ENCODE measurements at places on chromosomes 12 and 14.

GRCh38 chr14:99124482-99125105, 147.4 kb downstream of the BCL11B start:
- DNase-seq: no peak

DNA sequence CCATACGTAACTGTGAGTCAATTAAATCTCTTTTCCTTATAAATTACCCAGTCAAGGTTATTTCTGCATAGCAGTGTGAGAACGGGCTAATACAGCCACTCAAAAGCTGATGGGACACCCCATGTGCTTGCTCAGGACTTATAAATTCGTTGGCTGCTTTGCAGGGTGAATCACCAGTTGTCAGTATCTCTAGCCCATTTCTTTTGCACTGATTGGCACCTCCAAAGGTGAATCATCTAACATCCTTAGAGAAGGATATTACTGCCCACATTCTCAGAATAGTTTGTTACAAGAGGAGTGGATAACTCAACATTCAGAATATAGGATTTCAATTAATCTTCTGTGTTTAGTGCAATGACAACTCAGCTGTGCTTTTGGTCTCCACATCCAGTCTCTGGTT, 601.5 kb downstream of the KCNH5 start:
- no peak for DNase-seq

- DNase-seq: no peak
Measured at GRCh38 chr12:96212456-96213375, 18.5 kb downstream of the ELK3 start.

GRCh38 chr12:109192358-109192757, 76.0 kb downstream of the ACACB start:
- DNase-seq: no peak

DNA sequence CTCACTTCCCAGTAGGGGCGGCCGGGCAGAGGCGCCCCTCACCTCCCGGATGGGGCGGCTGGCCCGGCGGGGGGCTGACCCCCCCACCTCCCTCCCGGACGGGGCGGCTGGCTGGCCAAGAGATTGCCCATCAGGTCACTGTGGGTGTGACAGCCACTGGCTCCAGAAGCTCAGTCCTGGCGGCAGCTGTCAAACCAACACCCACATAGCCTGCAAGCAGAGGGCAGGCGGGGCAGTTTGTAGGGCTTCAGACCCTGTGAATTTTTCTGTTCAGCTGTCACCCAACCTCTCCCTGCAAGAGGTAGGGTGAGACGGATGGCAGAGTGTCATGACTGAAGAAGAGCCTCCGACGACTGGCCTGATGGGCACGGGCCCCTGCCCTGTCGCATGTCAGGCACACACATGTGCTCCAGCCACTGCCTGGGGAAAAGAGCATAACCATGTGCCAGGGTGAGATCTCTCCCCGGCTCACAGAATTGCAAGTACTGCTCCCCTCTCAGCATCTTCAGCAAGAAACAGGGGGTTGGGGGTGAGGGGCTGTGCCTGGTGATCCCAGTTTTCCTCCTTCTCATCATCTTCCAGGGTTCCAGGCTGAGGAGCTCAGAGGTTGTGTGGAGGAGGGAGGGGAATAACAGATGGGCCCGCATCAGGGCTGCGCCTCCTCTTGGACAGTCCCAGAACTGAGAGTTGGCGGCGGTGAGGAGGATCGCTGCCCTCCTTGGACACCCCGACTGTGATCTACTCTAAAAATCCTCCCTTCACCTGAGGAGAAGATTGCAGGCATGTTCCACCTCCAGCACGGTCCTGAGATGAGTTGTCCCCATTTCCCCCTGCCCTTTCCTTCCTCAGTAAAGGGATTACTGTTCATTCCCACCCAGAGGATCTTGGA, 11.2 kb upstream of the PRPH start:
- no peak for DNase-seq

DNA sequence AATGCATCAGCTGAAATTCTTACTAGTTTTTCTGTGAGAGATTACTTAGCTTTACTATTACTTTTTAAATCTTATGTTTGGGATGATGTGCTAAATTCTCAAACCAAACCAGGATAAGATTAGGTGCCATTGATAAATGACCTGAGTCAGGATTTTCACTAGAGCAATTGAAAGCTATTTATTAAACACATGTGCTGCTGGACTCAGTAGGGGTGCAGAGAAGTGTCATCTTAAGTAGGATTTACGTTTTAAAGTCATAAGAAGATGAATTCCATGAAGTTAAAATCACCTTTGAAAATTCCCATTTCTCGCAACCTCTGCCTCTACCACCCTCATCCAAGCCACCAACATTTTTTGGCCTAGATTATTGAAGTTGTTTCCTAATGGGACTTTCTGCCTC, 8.8 kb downstream of the TMEM263 start:
- no peak for DNase-seq
